ENCODE measurements at places on chromosomes 6 and 20. TPM values are rescaled to one million over a fixed set of nuclear protein-coding genes. Genes with fewer than 3 reads are reported as not detected.
A peak's percentile ranks its signal among the peaks of the same experiment; 100 is the strongest.

- peaks cover 21% of the 10 kb centered on the region for H3K27me3 ChIP-seq
- DNase-seq, result peak; percentile 60
- peak within 1 kb of the TSS; percentile 57 for H3K4me3 ChIP-seq
- H3K36me3 ChIP-seq, result no peaks in the 10 kb centered on the region
These were observed at the start of gene PERP for GRCh38 chr6:138107078-138107751. Gene PERP, minus strand, starts transcription at chr6:138107419. Its CDS starts 79 bp downstream, at chr6:138107340.

The LPA gene
- not detected for total RNA-seq

GRCh38 chr6:94623586-94623985, 953.7 kb upstream of the MANEA start:
- no peak for DNase-seq
- no peaks in the 10 kb centered on the region for H3K4me1 ChIP-seq
- no peaks in the 10 kb centered on the region for H3K36me3 ChIP-seq
- H3K27me3 ChIP-seq, result no peaks in the 10 kb centered on the region

DNA sequence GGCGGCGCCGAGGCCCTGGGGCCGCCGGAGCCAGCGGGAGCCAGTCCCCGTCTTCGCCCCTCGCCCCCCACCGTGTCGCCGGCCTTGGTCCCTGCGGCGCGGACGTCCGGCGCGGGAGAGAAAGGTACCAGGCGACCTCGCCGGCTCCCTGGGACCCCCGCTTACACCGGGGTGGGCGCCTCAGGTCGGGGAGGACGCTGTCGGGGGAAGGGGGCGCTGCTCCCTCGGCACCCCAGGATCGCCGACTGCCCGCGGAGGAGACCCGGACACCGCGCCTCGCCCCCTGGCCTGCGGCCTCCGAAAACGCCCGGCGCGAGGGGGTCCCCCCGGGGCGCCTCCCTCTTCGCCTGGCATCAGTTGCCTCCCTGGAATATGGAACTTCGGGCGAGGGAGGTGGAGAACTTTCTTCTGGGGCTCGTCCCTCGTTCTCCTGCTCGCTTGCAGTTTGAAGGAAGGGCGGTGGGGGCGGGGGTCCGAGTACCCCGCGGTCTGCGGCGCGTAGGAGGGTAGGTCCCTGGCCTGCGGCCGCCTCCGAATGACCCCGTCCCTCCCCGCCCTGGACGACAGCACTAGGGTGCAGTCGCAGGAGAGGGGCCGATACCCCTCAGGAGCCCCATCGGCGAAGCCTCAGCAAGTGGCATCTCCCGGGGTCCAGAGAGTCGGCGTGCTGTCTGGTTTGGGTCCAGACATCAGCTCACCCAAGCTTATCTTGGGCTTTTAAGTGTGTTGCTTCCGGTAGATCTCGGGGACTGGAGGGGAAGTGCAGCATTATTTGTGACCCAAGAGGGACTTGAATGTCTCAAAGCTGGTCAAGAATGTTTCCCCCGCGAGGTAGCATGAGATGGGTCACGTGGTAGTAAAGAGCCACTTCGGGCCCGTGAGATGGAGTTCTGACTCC, 549 bp downstream of the ANKRD6 start:
- peak overlapping the region; percentile 93 for H3K4me3 ChIP-seq
- peaks cover 29% of the 10 kb centered on the region for H3K4me1 ChIP-seq
- DNase-seq, result peak; percentile 10
- H3K27me3 ChIP-seq, result no peaks in the 10 kb centered on the region
- no peaks in the 10 kb centered on the region for H3K36me3 ChIP-seq
- H3K27ac ChIP-seq, result no peak overlapping the region

The SSTR4 gene
- total RNA-seq, result not detected

Data from heart right ventricle (tissue), 16 donors.